Endothelial cell (in vitro differentiated cells): ENCODE measurements at places on chromosomes 7 and 10. TPM values are rescaled to one million over a fixed set of nuclear protein-coding genes. Genes with fewer than 3 reads are reported as not detected.

The ZNF398 gene
- total RNA-seq = 14.9 TPM

The PNLIP gene
- total RNA-seq = not detected

The ESYT2 gene
- total RNA-seq = 31.8 TPM

- H3K4me3 ChIP-seq = no peak overlapping the region
- H3K36me3 ChIP-seq = no peaks in the 10 kb centered on the region
- peak overlapping the region; percentile 36 for H3K27ac ChIP-seq
- H3K27me3 ChIP-seq = peaks cover 3% of the 10 kb centered on the region
- H3K4me1 ChIP-seq = peaks cover 26% of the 10 kb centered on the region
Observed at GRCh38 chr10:92789786-92790185, 58.5 kb upstream of the EXOC6 start.

DNA sequence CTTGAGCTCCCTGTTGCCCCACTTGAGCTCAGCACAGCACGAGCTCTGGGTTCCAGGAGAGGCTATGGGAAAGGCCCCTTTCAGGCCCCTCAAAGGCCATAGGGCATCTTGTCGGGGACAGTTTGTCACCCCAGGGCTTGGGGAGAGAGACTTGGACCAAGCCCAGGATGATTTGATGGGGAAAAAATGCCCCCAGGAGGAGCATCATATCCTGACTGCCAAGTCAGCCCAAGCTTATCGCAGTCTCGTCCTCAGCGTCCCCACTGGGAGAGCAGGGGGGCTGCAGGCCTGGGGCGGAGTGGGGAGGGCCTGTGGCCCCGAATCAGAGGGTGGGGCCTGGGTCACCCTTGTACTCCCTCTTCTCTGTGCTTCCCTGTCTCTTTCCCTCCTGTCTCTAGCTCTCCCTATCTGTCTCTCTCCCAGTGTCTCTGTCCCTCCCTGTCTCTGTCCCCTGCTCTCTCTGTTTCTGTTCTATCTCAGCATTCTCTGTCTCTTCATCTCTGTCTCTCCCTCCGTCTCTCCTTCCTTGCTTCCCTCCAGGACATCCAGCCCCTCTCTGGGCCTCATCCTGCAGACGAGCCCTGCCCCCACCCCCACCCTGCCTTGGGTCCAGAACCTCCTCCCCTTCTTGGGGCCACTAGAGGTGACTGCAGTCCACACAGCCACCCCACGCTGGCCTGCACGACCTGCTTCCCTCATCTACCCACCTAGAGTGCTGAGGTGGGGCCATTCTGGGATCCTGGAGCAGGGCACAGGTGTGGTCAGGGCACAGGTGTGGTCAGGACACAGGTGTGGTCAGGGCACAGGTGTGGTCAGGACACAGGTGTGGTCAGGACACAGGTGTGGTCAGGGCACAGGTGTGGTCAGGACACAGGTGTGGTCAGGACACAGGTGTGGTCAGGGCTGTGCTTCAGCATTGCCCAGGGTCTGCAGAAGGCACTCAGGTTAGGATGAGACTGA is 17.3 kb upstream of the GRIFIN start:
- H3K4me3 ChIP-seq = no peak overlapping the region
- no peaks in the 10 kb centered on the region for H3K36me3 ChIP-seq
- H3K27me3 ChIP-seq = peaks cover 6% of the 10 kb centered on the region
- peaks cover 4% of the 10 kb centered on the region for H3K4me1 ChIP-seq
- DNase-seq = no peak
- H3K27ac ChIP-seq = no peak overlapping the region

DNA sequence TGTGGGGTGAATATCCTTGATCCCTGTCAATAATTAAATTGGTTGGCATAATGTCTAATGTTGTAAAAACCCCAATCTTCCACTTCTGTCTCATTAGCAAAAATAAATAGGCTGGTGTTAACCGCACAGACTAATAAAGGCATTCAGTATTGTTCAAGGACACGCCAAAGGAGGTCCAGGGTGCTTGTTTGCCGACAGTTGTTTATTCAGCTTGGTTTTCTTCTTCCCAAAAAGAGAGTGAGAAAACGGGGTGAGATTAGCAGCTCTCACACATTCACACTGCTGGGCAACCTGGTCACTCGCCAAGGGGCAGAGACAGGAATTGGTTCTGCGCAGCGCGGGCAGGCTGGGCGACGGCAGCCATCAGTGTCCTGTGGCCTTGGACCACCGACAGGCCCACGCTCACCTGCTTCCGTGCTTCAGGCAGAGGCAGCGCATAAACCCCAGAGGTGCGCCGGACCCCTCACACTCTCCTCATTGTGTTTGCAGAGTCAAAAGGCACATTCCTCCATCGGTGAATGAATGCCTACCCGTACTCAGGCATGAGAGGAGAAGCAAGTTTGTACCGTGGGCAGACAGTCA is 26.2 kb upstream of the LMBR1 start:
- DNase-seq = no peak
- peaks cover 6% of the 10 kb centered on the region for H3K36me3 ChIP-seq
- no peak overlapping the region for H3K4me3 ChIP-seq
- H3K27ac ChIP-seq = no peak overlapping the region
- peaks cover 2% of the 10 kb centered on the region for H3K27me3 ChIP-seq

GRCh38 chr7:18497082-18497481 is 1.5 kb downstream of the HDAC9 start:
- peaks cover 2% of the 10 kb centered on the region for H3K27me3 ChIP-seq
- no peaks in the 10 kb centered on the region for H3K36me3 ChIP-seq
- H3K27ac ChIP-seq = no peak overlapping the region
- peaks cover 14% of the 10 kb centered on the region for H3K4me1 ChIP-seq
- no peak for DNase-seq
